SJSA1 (cell line): ENCODE measurements at places on chromosomes 3 and 15.

- H3K4me1 ChIP-seq: no peaks in the 10 kb centered on the region
- H3K27ac ChIP-seq: no peak overlapping the region
- DNase-seq: no peak
These were observed 53.9 kb upstream of the TTC14 start for GRCh38 chr3:180548050-180548449.

DNA sequence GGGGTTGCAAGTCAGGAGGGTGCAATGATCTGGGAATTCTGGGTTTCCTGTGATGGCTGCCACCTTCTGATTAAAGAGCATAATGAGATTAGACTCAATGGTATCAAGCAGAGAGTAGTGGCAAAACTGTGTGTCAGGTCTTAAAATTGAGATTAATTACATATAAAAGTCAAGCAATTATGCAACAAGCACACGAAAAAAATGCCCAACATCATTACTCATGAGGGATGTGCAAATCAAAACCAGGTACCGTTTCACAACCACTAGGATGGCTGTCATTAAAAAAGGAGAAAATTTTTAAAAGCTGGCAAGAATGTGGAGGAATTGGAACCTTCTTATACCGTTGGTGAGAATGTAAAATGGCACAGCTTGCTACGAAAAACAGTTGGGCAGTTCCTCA is 205.0 kb downstream of the OSBPL10 start:
- no peaks in the 10 kb centered on the region for H3K27me3 ChIP-seq
- DNase-seq: no peak
- no peaks in the 10 kb centered on the region for H3K36me3 ChIP-seq
- H3K27ac ChIP-seq: no peak overlapping the region
- H3K4me1 ChIP-seq: no peaks in the 10 kb centered on the region

DNA sequence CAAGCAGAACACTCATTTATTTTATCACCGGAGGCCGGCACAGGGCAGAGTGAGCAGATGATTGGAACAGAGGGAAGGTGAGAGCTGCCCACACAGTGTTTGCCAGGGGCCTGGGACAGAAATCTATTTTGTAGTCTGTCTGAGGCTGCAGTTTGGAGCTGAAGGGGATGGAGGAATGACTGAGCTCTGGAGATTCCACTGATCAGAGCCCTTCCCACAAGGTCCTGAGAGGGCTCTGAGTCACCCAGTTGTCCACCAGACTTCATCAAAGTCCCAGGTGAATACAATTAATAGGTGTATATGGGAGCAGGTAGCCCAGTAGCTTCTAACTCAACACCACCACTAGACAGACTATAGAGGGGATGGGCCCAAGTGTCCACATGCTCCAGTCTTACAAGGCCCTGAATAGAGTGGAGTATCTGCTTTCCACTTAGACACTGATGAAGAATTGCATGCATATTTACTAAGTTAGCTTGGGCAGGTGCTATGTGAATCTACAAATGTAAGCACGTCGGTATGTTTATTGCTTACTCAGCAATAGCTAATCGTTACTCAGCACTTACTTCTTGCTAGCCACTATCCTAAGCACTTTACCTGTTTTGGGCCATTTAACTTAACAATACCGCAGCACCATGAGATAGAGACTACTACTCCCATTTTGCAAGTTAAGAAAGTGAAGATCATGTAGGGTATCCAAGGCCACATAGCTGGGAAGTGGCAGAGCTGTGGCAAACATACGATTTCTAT is 2.7 kb upstream of the STARD5 start:
- no peak overlapping the region for H3K4me3 ChIP-seq
- peak overlapping the region; percentile 83 for H3K27ac ChIP-seq
- H3K4me1 ChIP-seq: peaks cover 48% of the 10 kb centered on the region
- peak; percentile 20 for DNase-seq
- peaks cover 5% of the 10 kb centered on the region for H3K36me3 ChIP-seq

DNA sequence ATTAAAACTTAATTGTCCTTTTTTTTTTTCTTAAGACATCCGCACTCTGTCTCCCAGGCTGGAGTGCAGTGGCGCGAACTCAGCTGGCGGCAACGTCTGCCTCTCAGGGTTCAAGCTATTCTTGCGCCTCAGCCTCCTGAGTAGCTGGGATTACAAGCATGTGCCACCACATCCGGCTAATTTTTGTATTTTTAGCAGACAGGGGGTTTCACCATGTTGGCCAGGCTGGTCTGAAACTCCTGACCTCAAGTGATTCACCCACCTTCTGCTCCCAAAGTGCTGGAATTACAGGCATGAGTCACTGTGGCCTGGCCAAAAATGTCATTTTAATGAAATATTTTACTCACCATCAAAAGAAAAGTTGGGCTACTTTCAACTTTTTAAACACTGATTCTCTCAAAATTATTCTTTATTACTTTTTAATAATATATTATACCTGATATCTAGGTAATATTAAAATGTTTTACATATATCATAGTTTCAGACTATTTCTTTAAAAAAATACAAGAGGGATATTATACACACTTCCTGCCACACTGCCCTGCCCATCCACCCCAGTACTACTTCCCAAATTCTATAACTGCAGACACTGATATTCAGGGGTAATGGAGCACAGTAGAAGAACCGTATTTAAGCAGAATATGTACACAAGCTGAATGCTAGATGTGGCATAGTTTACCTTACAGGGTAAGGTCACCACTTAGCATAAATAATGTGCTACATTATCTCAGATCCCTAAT is 723.9 kb upstream of the ZNF385D start:
- H3K4me3 ChIP-seq: no peak overlapping the region
- peak; percentile 48 for DNase-seq
- H3K27me3 ChIP-seq: no peaks in the 10 kb centered on the region
- H3K4me1 ChIP-seq: peaks cover 17% of the 10 kb centered on the region
- peak overlapping the region; percentile 38 for H3K27ac ChIP-seq

- H3K27me3 ChIP-seq: no peaks in the 10 kb centered on the region
- no peak for DNase-seq
- H3K27ac ChIP-seq: no peak overlapping the region
- no peak overlapping the region for H3K4me3 ChIP-seq
These were observed 38.3 kb downstream of the HCN4 start for GRCh38 chr15:73330206-73331051.
